ENCODE measurements at places on chromosomes 2 and 18.

DNA sequence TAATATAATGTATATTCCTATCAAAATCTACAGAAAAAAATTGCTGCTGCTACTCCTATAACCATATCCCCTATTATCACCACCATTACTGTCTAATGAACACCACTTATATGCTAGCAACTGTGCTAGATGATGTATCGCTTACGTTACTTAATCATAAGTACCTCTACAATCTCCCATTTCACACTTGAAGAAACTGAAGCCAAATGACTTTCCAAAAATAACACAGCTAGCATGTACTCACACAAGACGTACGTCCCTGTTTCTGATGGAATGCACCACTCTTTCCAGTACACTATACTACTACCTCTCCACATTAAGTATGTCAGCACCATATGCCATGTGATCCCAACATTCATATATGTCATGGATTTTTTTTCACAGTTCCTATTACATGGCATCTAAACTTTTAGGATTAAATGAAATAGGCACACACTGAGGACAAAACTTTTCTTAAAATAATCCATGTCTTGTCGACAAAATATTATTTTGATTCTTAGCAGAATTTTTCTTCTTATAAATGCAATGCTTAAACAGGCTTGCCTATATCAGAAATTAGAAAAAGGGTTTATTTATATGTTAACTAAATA, 112.8 kb downstream of the NBAS start:
- no peak for DNase-seq

DNA sequence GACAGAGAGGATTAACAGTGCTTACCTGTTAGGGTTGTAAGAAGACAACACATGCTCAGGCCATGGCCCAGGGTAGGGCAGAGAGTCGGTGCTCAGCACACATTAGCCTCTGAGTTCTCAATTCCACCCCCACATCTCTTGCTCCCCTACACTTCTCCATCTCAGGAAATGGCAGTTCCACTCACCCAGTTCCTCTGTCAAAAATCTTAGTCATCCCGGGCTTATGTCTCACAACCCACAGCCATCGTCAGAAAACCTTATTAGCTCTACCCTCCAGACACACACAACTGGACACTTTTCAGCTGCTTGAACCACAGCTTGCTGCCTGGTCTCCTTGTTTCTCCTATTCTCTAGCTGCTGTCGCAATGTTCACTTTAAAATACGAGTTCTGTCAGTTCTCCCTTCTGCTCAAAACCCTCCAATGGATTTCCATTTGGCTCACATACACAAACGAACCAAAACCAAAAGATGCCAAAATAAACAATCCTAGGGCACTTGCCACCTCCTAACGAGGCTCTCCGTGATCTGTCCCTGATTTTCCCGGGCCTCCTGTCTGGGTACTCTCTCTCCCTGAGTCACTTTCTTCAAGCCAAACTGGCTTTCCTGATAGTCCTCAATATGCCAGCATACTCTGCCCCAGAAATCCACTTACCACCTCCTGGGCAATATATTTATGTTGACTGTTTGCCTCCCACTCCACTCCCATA, 89.7 kb downstream of the KCTD1 start:
- DNase-seq: peak; percentile 77

GRCh38 chr2:181613241-181613640, 43.7 kb downstream of the CERKL start:
- DNase-seq: no peak

- peak; percentile 62 for DNase-seq
Observed at GRCh38 chr2:134232868-134233727, 20.8 kb upstream of the MGAT5 start.

DNA sequence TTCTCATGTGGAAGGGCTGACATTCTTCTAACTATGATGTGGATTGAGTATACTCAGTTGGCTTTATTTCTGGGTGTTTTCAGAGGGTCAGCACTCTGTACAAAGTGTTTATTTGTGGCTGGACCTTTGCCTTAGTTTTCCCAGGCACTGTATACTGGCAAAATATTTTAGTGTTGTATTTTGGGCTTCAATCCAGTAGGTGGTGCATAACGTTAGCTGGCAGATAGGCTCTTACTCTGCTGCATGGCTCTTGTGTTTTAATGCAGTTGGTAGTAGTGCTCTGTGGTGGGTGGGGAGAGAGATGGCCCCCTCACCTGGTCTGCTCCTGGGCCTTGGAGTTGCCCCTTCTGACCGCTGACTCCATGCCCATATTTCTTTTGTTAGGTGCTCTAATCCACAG, 75.6 kb upstream of the REG3A start:
- DNase-seq: peak; percentile 33

DNA sequence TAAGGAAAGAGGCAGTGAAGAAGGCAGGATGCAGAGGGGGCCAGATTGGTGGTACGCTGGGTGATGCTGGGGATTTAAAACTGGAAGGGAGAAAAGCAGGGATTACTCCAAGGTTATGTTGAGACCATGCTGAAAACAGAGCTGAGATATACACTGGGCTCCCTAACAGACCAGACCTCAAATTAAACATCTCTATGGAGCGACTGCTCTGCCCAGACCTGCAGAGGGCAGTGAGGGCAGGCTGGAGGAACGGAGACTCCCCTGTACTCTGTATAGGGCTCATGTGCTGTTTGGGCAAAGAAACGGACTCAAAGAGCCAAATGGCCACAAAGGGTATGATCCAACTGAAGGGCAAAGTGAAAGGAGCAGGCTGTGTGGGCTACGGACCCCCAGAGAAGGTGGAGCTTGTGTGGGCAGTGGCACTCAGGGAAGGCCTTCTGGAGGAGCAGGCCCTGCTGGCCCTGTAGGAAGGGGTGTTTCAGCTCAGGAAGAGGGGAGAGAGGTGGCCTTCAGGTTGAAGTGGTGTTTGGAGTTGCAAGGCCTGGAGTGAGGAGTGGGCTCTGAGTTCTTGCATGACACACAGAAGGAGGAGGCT, 4.8 kb upstream of the CELF4 start:
- DNase-seq: no peak

DNA sequence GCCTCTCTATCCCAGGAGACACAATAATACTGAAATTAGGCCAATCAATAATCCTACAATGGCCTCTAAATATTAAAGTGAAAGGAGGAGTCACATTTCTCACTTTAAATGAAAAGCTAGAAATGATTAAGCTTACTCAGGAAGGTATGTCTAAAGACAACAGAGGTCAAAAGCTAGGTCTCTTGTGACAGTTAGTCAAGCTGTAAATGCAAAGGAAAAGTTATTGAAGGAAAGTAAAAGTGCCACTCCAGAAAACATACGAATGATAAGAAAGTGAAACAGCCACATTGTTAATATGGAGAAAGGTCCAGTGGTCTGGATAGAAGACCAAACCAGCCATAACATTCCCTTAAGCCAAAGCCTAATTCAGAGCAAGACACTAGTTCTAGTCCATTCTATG, 9.5 kb downstream of the SESTD1 start:
- DNase-seq: no peak

DNA sequence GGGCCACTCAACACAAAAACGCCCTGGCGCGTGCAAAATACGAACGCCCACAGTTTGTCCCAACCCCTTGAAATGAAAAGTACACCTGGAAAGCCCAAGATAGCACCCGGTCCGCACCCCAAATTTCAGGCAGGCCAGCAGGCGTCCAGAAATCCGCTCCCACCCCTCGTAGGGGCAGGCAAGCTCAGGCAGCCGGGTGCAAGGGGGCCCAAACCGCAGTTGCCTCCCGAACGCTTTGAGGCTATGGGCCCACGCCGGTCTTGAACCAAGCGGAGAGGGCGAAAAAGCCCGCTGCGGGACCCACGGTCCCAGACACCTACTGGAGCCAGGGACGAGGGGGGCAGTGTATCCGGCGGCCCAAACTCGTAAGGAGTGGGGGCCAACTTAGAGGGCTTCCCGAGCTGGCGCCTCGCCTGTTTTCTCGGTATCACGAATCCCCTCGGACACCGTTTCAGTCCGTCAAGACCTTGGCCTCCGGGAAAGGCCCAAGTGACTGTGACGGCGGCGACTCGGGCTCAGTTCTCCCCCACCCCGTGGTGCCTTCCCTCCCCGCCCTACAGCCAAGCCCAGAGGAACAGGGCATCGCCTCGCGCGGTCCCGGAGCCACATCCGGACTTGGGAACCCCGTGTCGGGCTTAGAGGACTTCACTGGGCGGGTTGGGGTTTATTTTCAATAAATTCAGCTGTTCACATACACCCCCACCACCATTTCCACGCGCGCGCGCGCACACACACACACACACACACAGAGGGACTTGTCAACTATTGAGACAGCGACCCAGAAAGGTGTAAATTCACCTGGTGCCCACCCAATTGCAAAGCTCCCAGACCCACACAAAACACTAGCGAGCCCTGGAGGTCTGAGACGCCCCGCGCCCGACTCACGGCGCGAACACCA, 6.2 kb upstream of the SATB2 start:
- DNase-seq: no peak

GRCh38 chr2:168976034-168976654, 55.0 kb downstream of the ABCB11 start:
- DNase-seq: peak; percentile 51

DNA sequence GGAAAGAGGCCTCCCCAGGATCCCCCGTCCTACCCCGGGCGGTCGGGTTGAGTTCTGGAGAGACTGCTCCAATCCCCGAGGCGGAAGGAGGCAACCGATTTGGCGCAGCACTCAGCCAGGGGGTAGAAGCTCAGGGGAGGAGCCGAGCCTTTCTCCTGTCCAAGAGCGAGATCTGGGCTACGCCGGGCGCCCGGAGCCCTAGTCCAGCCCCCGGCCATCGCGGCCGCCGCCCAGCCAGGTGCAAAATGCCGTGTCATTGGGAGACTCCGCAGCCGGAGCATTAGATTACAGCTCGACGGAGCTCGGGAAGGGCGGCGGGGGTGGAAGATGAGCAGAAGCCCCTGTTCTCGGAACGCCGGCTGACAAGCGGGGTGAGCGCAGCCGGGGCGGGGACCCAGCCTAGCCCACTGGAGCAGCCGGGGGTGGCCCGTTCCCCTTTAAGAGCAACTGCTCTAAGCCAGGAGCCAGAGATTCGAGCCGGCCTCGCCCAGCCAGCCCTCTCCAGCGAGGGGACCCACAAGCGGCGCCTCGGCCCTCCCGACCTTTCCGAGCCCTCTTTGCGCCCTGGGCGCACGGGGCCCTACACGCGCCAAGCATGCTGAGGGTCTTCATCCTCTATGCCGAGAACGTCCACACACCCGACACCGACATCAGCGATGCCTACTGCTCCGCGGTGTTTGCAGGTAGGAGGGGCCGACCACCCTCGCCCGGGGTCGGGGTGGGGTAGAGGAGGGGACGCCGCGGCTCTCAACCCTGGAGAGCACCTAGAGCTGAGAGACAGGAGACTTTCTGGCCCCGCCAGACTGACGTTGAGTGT, at the start of gene DYSF:
Gene DYSF, plus strand, starts transcription at position 158 of the 817 bp plus-strand sequence.
- DNase-seq: no peak

GRCh38 chr18:43180814-43181213, 65.3 kb upstream of the RIT2 start:
- DNase-seq: no peak

GRCh38 chr2:85112906-85113625, 20.1 kb upstream of the TCF7L1 start:
- DNase-seq: no peak

GRCh38 chr18:28512357-28512756, 335.4 kb upstream of the CDH2 start:
- DNase-seq: no peak

- no peak for DNase-seq
Observed at GRCh38 chr2:223722226-223722625, 115.2 kb downstream of the AP1S3 start.

DNA sequence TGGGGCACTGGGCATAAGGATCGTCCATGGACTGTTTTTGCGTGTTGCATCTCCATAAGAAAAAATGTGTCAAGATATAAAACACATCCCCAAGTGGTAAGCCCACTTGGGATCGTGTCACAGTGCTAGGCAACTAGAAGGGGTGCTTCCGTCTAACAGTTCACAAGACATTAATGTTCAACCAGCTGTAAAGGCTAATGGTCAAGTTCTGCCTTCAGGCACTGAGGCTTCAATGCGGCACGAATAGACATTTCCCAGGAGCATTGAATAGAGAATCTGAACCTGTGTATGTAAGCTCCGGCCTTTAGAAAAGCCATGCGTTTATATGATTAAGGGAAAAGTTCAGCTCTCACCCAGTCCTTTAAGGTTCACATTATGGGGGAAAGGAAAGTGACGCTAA, 42.0 kb downstream of the ABHD3 start:
- no peak for DNase-seq

GRCh38 chr2:144659731-144660275, 139.9 kb upstream of the ZEB2 start:
- DNase-seq: no peak

GRCh38 chr2:239950144-239951128, 74.7 kb downstream of the NDUFA10 start:
- no peak for DNase-seq
